ENCODE measurements at places on chromosomes 7 and 10.

DNA sequence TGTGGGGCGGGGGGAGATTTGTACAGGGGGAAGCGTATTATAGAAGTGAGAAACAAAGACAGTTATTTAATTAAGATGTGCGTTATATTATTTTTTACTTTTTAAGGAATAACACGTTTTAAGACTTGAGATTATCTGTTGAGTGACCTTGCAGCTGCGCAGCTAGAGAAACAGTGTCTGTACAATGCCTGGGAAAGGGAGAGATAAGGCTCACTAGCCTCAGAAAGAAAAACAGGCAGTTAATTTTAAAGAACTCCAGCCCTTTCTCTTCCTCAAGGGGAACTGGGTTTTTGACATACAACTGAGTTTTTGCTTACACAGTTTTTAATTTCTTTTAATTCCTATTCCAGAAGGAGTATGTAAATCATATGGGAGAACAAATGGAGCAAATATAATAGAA is 50.7 kb downstream of the LMBR1 start:
- no peak for DNase-seq

- no peak for DNase-seq
Measured at GRCh38 chr10:35495521-35496119, 109.5 kb upstream of the GJD4 start.

DNA sequence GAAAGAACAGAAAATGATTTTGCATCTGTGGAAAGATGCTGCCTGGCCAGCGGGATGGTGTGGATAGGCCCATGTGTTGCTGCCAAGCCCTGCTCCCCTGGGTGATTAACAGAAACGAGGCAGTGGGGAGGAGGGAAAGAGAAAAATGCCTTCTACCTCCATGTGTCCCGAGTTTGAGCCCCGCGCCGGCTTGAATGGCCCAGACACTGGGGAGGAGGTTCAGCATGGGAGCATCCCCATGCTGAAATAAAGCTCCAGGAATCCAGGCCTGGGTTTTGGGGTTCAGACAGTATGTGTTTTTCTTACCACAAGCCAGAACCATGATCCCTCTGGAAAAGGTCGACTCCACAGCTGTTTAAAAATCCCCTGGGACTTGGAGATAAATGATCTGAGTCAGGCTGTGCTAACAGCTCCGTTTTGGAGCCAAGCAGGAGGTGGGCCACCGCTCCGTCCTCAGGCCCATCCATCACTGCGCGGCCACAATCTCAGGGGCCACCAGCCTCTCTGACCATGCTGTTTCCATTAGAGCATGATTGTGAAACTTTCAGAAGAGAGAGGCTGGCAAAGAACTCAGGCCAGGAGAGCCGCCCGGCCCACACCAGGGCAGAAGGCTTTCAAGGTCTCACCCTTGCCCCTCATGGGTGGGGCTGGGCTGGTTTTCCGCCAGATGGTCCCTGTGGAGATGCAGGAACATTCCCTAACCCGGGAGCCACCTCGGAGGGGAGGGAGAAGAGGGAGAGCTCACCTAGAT is 299.7 kb downstream of the ZEB1 start:
- no peak for DNase-seq

GRCh38 chr7:45122975-45123860 is 11.7 kb upstream of the TBRG4 start:
- no peak for DNase-seq

DNA sequence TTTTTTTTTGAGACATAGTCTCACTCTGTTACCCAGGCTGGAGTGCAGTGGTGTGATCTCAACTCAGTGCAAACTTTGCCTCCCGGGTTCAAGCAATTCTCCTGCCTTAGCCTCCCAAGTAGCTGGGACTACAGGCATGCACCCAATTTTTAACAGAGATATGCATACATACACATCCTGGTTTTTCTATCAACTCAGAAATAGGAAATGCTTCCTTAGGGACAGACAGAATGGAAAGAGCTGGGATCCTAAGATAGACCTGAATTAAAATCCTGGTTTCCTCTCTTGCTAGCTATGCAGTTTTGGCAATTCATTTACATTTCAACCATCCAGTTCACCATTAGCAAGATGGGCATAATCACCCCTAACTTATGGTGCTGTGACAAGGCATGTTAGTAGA is 347.5 kb downstream of the GPAM start:
- no peak for DNase-seq

GRCh38 chr10:61452655-61453641 is at the start of gene TMEM26:
Gene TMEM26 (minus strand): TSS chr10:61453381. CDS start chr10:61453081, 300 bp downstream.
- DNase-seq: no peak
